ENCODE measurements at places on chromosomes 11 and 22.

DNA sequence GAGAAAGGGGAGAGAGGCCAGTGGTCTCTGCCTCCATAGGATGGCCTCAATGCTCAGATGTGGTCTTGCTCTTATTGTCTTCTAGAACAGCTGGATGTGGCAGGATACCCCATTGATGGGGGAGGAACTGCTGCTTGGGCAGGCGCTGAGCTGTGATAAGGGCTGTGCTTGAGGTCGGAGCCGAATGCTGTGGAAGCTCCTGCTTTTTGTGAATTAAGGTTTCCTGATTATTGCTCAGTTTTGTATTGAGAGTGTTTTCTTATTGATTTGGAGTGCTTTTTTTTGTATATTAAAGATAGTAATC lies 57.2 kb downstream of the CABIN1 start:
- DNase-seq, result no peak

GRCh38 chr11:119676461-119677020 lies 52.5 kb downstream of the NECTIN1 start:
- no peak for DNase-seq

GRCh38 chr22:18032455-18033101 lies 8.2 kb upstream of the MICAL3 start:
- no peak for DNase-seq

GRCh38 chr11:66115638-66116301 lies 45.7 kb downstream of the PACS1 start:
- no peak for DNase-seq

GRCh38 chr11:26651916-26652315 lies 69.9 kb downstream of the SLC5A12 start:
- DNase-seq, result no peak

DNA sequence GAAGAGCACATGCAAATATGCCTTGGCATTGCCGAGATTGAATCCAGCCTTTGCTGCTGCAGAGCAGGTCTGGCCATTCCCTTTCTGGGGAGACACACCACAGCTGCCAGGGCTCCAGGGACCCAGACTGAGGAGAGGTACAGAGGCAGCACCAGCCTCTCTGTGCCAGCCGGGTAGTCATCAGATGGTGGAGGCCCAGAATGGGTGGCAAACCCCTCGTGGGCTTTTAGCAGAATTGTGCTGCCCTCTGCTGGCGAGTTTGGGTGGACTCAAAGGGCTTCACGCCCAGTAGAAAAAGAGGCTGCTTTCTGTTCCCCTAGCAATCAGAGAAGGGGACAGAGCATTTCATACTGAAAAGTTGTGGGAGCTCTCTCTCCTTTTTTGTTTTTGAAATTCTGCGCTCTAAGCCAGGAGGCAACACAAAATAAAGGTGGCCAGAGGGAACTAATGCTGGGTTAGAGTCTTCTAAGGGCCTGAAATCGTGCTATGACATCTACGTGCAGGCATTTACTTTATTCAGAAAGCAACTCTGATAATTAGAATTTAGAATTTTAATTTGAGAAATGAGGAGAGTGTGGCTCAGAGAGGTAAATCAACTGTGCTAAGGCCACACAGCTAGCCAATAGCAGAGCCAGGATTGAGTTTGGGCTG lies 158.8 kb upstream of the NAV2 start:
- peak; percentile 24 for DNase-seq
